ENCODE measurements at places on chromosomes 11 and 22.
A peak's percentile ranks its signal among the peaks of the same experiment; 100 is the strongest.

- peak; percentile 99 for DNase-seq
Measured at GRCh38 chr22:35376728-35377472, 4.0 kb upstream of the HMOX1 start.

GRCh38 chr22:23520863-23521440, 59.1 kb downstream of the IGLL1 start:
- DNase-seq = no peak

- no peak for DNase-seq
Measured at GRCh38 chr11:10639350-10639749, 54.2 kb downstream of the IRAG1 start.

DNA sequence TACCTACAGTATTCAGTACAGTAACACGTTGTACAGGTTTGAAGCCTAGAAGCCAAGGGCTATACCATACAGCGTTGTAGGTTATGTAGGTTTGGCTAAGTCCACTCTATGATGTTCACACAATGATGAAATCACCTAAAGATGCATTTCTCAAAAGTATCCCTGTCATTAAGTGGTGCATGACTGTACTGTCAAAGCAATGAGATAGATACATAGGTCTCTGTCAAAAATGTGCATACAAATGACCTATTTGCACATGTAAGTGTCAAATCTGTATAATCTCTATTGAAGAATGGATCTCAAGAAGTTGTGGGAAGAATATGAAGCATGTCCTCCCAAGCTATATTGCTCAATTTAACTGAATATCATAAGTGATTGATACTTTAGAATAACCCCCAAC, 11.9 kb upstream of the DDI1 start:
- no peak for DNase-seq

GRCh38 chr11:14308114-14308896, 50.7 kb downstream of the RRAS2 start:
- DNase-seq = peak; percentile 42

DNA sequence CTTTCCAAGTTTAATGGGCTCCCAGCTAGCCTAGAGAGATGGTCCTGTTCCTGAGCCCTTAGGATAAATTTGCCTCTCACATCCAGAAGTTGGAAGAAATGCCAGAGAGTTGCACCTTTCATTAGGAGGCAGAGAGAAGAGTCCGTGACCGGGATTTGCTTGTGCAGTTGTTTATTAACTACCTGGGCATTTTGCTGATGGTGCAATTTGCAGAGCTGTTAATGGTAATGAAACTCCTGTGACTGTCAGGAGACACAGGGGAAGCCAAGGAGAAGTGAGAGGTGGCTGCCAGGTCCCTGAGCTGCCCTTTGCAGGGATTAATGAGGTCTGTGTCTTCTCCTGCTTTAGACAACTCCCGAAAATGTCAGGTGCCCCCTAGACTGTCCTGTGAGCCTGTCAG, 69.1 kb upstream of the B3GAT1 start:
- DNase-seq = no peak

DNA sequence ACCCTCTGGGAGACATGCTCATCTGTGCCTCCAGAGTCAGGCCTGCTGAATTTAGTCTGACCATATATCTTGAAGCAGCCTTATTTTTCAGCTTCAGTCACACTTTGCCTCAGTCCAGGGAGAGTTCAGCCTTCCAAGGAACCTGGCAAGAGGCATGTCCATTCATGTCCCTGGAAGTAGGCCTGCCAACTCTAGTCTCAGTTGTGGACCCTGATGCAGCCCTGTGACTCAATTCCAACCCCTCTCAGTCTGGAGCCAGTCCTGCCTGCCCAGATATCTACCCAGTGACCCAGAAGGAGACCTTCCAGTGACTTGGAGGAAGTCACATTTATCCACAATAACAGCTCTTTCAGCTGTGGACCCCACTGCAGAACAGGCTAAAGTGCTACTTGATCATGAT, 566.6 kb downstream of the TMEM135 start:
- DNase-seq = no peak

DNA sequence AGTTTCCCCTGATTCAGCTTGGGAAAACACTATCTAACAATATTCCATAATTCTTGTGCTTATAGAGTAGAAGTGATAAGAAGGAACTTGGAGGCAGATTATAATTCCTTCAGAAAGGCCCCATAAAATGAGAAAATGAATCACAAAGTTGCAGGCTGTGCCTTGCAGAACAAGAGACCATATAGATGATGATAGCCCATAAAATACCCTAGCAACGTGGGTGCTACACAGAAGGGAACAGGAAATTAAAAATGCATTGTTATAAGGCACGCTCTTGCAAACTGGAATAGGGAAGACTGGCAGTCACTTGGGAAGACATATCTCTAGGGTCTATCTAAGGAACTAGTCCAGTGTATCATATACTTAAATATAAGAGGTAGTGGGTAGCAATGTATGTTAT, 67.6 kb downstream of the KIF18A start:
- DNase-seq = no peak

- no peak for DNase-seq
Measured at GRCh38 chr11:26587073-26587472, 15.0 kb upstream of the MUC15 start.

- no peak for DNase-seq
Measured at GRCh38 chr22:40720538-40721256, 41.4 kb downstream of the MCHR1 start.

DNA sequence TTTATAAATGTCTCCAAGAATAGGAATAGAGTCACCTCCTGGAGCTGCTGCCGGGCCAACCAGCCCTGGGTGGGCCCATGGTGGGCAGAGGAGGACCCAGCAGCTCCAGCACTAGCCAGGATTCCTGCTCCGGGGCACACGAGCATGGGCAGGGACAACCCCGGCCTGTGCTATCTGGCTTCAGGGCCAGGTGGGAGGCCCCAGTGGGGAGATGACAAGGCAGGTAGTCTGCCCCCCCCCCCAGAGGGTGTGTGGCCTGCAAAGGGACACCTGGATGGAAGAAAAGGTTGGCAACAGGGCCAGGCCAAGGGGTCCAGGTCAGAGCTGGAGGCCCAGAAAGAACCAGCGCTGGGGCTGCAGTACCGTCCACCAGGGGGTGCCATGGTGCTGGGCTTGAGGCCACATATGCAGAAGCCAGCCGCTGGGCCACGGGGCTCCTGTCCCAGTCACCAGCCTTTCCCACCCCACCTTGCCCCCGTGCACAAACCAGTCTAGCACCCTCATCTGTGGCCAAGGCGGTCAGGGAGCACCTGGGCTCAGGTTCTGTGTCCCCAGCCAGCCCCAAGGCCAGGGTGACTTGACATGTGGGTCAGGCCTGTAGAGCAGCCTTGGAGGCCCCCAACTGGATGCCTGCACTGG, 3.4 kb downstream of the TSPAN32 start:
- peak; percentile 62 for DNase-seq

- no peak for DNase-seq
Measured at GRCh38 chr22:35708453-35708852, 9.2 kb upstream of the APOL5 start.

GRCh38 chr11:44143987-44144909, 48.8 kb downstream of the EXT2 start:
- no peak for DNase-seq

DNA sequence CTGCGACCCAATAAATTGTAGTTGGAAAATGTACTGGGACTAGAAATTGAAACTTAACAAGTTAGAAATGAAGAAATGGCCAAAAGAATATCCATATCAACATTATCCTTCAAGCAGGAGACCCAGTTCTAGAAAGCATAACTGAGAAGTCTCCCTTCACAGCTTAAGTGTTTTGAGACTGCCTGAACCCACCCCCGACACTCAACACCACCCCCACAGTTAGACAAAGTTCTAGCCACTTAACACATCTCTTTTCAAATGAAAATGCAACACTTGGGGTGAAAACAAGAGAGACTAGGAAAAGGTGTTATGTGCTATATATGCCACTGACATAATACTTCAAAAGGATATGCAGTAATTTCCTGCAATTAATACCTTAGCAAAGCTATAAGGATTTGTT, 184.5 kb downstream of the SOX6 start:
- no peak for DNase-seq

DNA sequence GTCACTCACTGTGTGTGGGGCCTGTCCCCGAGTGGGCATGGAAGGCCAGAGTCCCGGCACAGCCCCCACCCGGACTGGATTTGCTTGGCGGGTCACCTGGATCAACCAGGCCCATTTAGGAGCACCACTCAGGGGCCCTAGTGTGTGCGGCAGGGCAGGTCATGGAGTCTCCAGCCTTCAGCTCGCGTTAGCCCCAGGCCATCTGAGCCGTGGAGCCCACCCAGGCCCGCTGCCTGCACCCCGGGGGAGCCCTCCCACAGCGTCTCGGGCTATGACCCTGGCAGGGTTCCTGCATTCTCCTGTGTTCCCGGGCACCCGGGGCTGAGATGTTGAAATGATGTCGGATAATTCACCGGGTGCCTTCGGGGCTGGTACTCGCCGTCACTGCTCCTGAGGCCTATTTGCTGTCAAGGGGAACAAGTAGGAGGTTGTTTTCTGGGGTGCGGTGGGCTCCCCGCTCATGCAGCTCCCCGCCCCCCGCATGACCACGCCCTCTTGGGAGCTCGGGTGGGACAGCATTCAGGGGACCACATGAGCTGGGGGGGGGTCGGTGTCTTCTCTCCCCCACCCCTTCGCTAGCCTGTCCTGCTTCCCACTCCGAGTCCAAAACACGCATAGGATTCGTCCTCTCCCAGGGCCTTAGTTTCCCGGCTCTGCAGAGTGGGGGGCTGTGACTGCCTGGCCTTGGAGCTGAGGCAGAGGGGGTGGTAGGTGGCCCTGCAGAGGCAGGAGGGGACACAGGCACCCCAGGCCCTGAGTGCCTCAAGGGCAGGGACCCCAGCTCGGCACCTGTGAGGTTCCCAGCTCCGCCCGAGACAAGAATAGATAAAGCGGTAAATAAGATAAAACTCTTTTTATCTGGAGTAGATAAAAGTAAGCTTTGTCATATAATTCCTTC, 77.2 kb downstream of the KCNQ1 start:
- no peak for DNase-seq
